HFFc6 (cell line): ENCODE measurements at places on chromosomes 1 and 21.

GRCh38 chr1:45669379-45669778 lies 17.0 kb downstream of the GPBP1L1 start:
- H3K27me3 ChIP-seq: no peaks in the 10 kb centered on the region
- peak overlapping the region; percentile 79 for H3K27ac ChIP-seq
- peak overlapping the region; percentile 42 for H3K4me3 ChIP-seq
- peaks cover 63% of the 10 kb centered on the region for H3K4me1 ChIP-seq
- H3K36me3 ChIP-seq: peaks cover 5% of the 10 kb centered on the region; the same call in 1 of the 2 replicates
- DNase-seq: peak; percentile 38

GRCh38 chr1:174995916-174996315 lies 3.8 kb upstream of the CACYBP start:
- H3K36me3 ChIP-seq: peaks cover 6% of the 10 kb centered on the region; the same call in 1 of the 2 replicates
- peaks cover 4% of the 10 kb centered on the region; the same call in 1 of the 2 replicates for H3K27me3 ChIP-seq
- DNase-seq: peak; percentile 45
- H3K4me3 ChIP-seq: no peak overlapping the region
- peaks cover 46% of the 10 kb centered on the region for H3K4me1 ChIP-seq

DNA sequence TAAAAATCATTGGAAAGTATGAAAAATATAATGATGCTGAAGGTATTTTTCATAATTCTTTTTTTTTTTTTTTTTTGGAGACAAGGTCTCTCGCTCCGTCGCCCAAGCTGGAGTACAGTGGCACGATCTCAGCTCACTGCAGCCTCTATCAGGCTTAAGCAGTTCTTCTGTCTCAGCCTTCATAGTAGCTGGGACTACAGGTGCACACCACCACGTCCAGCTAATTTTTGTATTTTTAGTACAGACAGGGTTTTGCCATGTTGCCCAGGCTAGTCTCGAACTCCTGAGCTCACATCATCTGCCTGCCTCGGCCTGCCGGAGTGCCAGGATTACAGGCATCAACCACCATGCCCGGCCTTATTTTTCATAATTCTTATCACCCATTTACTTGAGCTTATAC lies 13.3 kb downstream of the SMAP2 start:
- H3K4me3 ChIP-seq: no peak overlapping the region
- DNase-seq: no peak
- H3K27ac ChIP-seq: no peak overlapping the region
- H3K27me3 ChIP-seq: peaks cover 2% of the 10 kb centered on the region; the same call in 1 of the 2 replicates

GRCh38 chr1:25100151-25100833 lies 132.0 kb downstream of the SYF2 start:
- peaks cover 20% of the 10 kb centered on the region for H3K27me3 ChIP-seq
- H3K4me3 ChIP-seq: no peak overlapping the region
- H3K27ac ChIP-seq: no peak overlapping the region

DNA sequence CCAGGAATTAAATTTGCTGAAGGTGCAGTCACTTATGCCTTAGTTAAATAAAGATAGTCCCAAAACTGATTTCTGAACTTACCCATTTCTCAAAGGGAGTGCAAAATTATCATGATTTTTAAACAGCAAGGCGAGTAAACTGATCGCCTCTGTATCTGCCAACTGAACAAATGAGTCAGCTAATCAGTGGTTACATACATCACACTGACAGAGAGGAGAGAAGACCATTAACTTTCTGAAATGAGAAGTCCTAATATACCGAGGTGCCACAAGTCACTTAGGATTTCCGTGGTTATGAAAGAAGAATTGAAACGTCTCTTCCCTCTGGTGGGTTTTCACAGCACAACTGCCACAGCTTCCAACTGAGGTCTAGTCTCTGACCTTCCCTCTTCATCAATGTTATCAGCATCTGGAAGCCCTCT lies 400.7 kb downstream of the SMYD3 start:
- H3K27me3 ChIP-seq: peaks cover 2% of the 10 kb centered on the region; the same call in 1 of the 2 replicates
- H3K27ac ChIP-seq: no peak overlapping the region
- DNase-seq: no peak

DNA sequence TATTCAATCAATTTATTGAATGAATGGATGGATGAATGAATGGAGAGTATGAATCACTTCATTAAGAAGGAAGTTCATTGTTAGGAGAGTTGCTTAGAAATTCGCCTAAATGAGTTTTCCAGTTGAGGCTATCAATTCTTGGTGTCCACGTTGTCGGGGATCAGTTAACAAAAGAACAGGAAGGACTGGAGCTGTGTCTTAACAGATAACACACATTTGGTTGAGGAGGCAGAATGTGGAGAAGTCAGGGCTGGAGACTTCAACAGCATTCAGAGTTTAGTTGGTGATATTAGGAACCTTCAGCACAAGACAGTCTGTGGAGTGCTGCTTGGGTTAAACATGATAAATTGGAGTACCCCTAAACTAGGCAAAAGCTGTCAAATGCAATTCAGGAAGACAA lies 33.7 kb downstream of the ZBTB18 start:
- H3K27me3 ChIP-seq: peaks cover 34% of the 10 kb centered on the region
- no peaks in the 10 kb centered on the region for H3K4me1 ChIP-seq
- no peak overlapping the region for H3K4me3 ChIP-seq
- no peak overlapping the region for H3K27ac ChIP-seq

- no peaks in the 10 kb centered on the region for H3K4me1 ChIP-seq
- no peak overlapping the region for H3K27ac ChIP-seq
- peaks cover 9% of the 10 kb centered on the region; the same call in 1 of the 2 replicates for H3K36me3 ChIP-seq
- H3K4me3 ChIP-seq: no peak overlapping the region
These were observed 95.3 kb upstream of the ACTRT2 start for GRCh38 chr1:2925918-2926317.

DNA sequence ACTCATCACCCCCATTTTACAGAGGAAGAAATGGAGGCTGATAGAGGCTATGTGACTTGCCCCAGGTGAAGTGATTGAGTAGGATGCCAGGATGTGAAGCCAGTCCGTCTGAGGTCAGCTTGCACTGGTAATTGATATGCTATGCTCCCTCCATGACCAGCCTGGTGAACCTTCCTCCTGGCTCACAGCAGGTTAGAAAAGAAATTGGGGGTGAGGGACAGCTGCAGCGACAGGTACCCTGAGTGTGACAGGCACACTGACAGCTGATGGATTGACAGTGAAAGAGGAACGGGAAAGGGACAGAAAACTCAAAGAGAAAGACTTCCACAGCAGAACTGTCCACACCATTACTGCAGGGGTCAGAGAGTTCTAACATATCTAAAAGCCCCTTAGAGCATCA lies 102.1 kb downstream of the SUSD4 start:
- DNase-seq: no peak
- no peak overlapping the region for H3K27ac ChIP-seq
- H3K4me3 ChIP-seq: no peak overlapping the region

GRCh38 chr1:29490204-29490934 lies 254.0 kb downstream of the PTPRU start:
- no peak for DNase-seq
- H3K4me3 ChIP-seq: no peak overlapping the region
- no peak overlapping the region for H3K27ac ChIP-seq
- H3K27me3 ChIP-seq: peaks cover 2% of the 10 kb centered on the region

DNA sequence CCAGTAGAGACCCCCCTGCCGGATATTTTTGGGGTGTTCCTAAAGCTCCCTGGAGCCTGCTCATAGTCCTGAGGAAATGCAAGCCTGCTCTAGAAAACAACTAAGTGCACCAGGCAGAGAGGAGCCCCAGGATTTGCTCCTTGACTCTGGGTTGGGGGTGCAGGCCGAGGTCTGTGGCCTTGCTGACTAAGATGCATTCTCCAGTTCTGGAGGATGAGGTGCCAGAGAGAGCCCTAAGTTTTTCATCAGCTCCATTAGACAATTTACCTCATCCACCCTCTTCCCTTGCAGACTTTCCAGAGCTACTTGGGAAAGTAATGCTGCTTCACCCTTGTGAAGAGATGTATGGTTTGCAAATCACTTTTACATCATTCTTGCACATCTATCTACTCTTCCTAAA lies 9.1 kb downstream of the TUFT1 start:
- peaks cover 57% of the 10 kb centered on the region for H3K4me1 ChIP-seq
- peaks cover 6% of the 10 kb centered on the region; the same call in 1 of the 2 replicates for H3K36me3 ChIP-seq
- H3K27ac ChIP-seq: peak overlapping the region; percentile 82
- DNase-seq: no peak
- peak overlapping the region; percentile 64 for H3K4me3 ChIP-seq

DNA sequence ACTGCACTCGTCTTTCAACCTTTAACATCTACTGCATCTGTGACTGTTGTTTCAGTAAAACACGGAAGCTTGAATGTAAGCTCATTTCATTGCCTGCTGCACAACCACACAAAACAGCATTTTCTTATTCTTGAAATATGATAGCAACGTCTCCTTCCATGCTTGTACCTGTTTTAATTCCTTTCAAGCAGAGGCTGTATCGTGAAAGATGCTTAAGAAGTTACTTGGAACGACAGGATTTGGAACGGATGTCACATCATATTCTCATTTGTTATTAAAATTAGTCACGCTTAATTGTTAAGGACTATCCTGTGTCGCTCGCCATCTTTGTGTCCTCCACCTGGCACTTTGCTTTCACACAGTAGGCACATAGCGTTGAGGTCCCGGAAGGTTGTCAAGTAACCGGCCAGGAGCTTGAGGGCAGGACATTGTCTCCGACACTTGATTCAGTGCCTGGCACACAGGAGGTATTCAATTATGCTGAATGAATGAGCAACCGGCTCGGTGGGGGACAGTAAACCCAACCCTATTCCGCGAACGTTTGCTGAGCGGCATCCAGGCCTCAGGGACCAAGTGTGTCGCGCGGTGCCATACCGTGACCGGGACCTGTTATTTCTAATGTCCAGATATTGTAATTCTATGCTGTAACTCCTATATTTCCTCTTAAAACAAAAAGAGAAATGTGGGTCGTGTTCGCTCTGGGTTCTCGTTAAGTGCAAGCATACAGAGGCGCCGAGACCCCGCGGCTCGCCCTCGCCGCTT lies 499 bp upstream of the SH3GLB1 start:
- H3K27ac ChIP-seq: peak overlapping the region; percentile 97; the same call in 1 of the 2 replicates
- no peak for DNase-seq
- peaks cover 3% of the 10 kb centered on the region for H3K27me3 ChIP-seq

GRCh38 chr1:150905301-150905700 lies 18.4 kb downstream of the CTXND2 start:
- H3K27ac ChIP-seq: no peak overlapping the region
- H3K4me3 ChIP-seq: no peak overlapping the region
- H3K4me1 ChIP-seq: no peaks in the 10 kb centered on the region
- peaks cover 9% of the 10 kb centered on the region; the same call in 1 of the 2 replicates for H3K27me3 ChIP-seq
- H3K36me3 ChIP-seq: no peaks in the 10 kb centered on the region

DNA sequence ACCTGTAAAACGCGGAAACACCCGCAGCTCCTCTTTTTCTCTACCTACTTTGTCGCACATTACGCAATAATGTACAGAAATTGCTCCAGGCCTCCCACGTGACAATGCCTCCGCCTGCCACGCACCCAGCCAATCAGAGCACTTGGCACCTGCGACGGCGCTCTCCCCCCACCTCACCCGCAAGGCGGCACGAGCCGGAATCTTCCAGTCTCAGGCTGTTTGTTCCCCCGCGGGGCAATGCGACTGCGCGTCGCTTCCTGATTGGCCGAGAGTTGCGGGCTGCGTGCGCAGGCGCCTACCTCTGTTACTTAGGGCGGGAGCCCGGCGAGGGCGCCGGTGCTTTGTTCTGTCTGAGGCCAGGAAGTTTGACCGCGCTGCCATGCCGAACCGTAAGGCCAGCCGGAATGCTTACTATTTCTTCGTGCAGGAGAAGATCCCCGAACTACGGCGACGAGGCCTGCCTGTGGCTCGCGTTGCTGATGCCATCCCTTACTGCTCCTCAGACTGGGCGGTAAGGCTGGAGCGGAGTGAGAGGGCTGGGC lies at the start of gene MAEL:
Gene MAEL, plus strand, starts transcription at position 307 of the 542 bp plus-strand sequence. Its CDS starts 73 bp downstream, at position 380.
- H3K4me1 ChIP-seq: no peaks in the 10 kb centered on the region
- H3K27me3 ChIP-seq: peaks cover 3% of the 10 kb centered on the region; the same call in 1 of the 2 replicates
- no peak for DNase-seq
- no peak within 1 kb of the TSS for H3K4me3 ChIP-seq
- no peak within 1 kb of the TSS for H3K27ac ChIP-seq

GRCh38 chr1:199173356-199173755 lies 534.5 kb downstream of the PTPRC start:
- DNase-seq: peak; percentile 49
- no peaks in the 10 kb centered on the region for H3K36me3 ChIP-seq
- no peak overlapping the region for H3K27ac ChIP-seq
- H3K27me3 ChIP-seq: no peaks in the 10 kb centered on the region; the same call in none of the 2 replicates

DNA sequence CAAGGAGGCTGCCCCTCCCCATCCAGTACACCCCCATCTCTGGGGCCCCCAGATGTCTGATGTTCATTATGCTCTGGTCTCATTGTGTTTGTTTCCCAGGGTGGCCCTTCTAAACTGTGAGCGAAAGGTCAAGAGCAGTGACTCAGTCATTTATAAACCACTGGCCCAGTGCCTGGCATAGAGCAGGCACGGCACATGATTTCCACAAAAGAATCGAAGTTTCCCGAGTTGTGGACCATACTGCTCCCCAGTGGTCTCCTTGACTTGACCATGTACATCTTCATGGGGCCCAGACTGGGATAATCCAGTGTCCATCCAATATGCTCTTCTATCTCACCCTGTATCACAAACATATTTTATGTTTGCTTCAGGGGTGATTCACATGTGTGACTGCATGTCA lies 153.3 kb downstream of the NR5A2 start:
- peak overlapping the region; percentile 91 for H3K27ac ChIP-seq
- H3K4me3 ChIP-seq: peak overlapping the region; percentile 58
- peaks cover 57% of the 10 kb centered on the region for H3K4me1 ChIP-seq
- H3K27me3 ChIP-seq: peaks cover 4% of the 10 kb centered on the region; the same call in 1 of the 2 replicates
- peak; percentile 38 for DNase-seq
- peaks cover 11% of the 10 kb centered on the region for H3K36me3 ChIP-seq

- no peaks in the 10 kb centered on the region for H3K4me1 ChIP-seq
- no peaks in the 10 kb centered on the region; the same call in 1 of the 2 replicates for H3K27me3 ChIP-seq
- no peak for DNase-seq
- no peak overlapping the region for H3K27ac ChIP-seq
- H3K4me3 ChIP-seq: no peak overlapping the region
These were observed 21.3 kb downstream of the UBASH3A start for GRCh38 chr21:42424914-42425541.

- H3K4me1 ChIP-seq: peaks cover 23% of the 10 kb centered on the region
- H3K36me3 ChIP-seq: peaks cover 23% of the 10 kb centered on the region
- peak overlapping the region; percentile 60 for H3K27ac ChIP-seq
- no peak overlapping the region for H3K4me3 ChIP-seq
These were observed 59.1 kb downstream of the USP24 start for GRCh38 chr1:55156093-55156492.

DNA sequence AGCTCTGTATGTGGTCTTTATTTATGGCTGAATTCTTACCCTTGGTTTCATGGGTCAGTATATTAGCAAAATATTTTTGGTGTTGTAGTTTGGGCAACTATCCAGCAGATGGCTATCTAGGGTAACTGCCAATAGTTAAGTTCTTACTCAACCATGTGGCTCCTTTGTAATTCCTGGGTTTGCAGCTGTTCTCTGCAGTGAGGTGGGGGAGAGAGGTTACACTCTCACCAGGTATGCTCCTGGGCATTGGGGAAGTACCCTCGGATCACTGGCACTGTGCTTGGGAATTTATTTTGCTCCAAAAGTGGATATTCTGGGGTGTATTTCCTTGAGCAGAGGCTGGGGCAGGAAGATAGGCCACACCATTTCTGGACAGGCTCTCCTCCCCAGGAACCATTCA lies 436.7 kb upstream of the TMPRSS15 start:
- H3K27me3 ChIP-seq: no peaks in the 10 kb centered on the region
- H3K36me3 ChIP-seq: no peaks in the 10 kb centered on the region
- no peaks in the 10 kb centered on the region for H3K4me1 ChIP-seq
- H3K4me3 ChIP-seq: no peak overlapping the region
- H3K27ac ChIP-seq: no peak overlapping the region
